ENCODE measurements at places on chromosomes 6 and 20.

DNA sequence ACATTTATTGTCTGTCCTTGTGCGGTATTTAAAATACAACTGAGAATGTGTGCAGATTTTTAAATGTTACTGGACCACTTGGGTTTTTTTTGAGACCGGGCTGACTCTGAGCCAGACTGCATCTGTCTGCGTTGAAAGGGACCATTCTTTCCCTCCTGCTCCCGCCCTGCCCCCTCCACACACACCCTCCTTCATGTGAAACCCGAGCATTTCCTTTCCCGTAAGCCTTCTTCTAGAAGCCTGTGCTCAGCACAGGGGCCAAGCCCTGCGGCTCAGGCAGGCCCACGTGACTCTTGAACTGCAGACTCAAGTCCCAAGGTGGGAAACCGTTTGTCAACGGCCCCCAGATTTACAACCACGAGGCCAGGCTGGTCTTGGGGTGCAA lies 82.7 kb upstream of the FOXC1 start:
- DNase-seq: peak; percentile 43

- DNase-seq: no peak
These were observed 352.5 kb downstream of the MAFB start for GRCh38 chr20:40336533-40336932.

DNA sequence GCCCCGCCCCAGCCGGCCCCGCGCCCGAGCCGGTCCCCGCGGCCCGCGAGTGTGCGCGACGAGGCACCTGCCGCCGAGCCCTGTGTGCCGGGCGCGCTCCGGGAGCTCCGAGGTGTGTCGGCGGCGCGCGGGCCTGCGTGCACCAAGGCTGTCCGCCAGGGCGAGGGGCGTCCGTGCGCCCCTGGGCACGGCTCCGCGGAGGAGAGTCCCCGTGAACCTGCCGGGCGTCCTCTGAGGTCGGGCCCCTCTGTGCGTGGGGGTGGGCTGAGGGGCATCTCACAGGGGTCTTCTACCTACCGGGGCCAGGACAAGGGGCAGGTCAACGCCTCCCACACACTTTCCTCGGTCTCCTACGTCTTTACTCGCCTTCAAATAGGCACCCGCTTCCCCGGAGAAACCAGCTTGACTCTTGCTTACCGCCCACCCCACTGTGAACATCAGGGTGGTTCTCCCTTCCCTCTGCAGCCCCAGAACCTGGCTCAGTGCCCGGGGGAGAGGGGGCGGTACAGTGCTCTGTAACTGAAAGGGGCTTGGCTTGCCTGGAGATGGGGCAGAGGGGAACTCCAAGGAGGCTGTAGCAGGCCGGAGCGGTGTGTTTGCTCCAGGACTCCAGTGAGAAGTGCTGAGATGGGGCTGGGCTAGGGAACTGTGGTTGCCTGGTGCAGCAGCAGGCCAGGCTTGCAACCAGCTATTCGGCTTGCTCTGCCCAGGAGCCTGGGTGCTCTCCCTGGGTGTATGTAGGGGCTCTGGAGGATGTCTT lies at the start of gene SAMD10:
Gene SAMD10, minus strand, starts transcription at position 86 of the 760 bp plus-strand sequence. CDS start 175 bp downstream, outside the sequence.
- peak; percentile 90 for DNase-seq

DNA sequence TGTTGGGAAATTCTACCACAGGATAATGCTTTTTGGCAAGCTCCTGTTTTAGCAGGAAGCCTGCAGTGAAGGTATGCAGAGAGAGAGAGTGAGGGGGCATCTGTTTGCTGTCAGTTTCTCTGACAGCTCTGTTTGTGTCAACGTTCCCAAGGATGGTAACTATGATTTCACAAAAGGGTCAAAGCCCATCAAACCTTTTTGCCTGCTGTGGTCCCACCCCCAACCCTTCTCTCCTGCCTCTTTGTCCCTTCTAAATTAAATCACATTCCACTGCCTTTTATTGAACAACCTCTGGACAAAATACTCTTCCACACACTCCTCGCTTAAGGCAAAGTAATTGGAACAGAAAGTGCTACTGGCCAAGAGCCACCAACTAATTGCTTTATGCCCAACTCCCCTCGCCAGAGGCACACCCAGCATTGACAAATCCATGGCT lies 128.3 kb downstream of the TSHZ2 start:
- no peak for DNase-seq

DNA sequence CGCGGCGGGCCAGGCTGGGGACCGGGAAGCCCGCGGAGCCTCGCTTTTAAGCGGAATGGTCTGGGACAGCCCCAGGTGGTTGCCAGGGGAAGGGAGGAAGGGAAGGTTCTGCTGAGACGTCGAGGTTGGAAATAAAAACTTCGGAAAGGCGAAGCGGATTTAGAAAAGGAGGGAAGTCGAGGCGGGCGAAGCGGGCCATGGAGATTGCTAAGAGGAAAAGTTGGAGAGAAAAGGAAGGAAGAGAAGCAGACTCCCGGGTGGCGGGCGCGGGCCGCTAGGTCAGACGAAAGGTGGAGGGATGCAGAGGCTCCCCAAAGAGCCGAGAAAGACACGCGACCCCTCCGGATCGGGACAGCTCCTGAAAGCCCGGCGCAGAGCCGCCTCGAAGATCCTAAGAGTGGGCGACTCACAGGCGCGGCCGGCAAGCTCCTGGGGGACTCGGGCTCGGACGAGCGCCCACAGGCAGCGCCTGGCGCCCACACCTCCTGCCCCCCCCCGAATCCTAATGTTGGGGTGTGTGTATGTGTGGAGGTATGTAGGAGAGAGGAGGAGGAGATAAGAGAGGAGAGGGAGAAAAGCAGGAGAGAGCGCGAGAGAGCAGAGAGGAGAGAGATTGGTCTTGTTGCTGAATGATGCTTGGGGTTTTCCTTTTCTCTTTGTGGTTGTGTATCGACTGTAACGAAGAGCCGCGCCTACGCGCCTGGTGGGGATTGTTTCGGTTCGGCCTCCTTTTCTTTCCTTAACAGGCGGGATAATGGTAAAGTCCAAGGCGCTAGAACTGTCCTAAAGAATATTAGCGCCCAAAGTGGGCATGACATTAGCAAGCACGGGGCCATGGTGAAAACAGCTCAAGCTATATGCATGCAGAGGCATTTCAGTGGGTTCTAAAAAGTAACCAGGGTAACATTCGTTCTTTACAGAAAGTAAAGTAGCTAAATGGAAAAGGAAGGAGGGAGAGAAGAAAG lies 1.5 kb downstream of the TFAP2B start:
- no peak for DNase-seq

DNA sequence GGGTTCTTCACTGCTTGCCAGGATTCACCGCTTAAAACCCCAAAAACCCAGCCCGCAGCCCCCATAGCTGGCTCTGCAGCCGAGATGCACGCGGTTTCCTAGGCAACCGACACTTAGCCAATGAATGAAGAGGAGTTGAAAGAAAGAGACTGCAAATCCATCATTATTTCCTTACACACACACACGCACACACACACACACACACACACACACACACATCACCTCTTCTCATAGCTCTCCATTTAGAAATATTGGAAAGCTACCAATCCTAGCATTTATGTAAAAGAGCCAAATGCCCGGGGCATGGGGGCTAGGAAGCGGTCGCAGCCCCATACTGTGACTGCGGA lies 3.4 kb upstream of the TUBB2B start:
- no peak for DNase-seq

GRCh38 chr20:10313215-10313614 lies 94.6 kb downstream of the SNAP25 start:
- DNase-seq: no peak

DNA sequence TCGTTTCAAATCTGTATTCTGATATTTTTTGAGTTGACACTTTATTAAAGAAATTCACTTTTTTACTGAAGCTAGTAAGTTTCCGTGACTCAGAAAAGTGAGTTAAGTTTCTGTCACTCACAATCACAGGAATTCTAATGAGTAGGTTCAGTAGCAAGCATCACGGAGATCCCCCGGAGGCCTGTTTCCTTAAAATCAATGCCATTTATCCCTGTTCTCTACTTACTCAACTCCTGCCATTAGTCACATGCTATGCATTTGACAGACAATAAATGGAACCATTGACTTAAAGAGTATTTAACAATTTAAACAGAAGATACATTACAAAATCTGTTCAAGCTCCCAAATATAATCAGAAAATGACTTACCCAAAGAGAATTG lies 9.1 kb downstream of the SLC18B1 start:
- no peak for DNase-seq

- no peak for DNase-seq
These were observed 763.9 kb downstream of the HACE1 start for GRCh38 chr6:104095661-104096416.

DNA sequence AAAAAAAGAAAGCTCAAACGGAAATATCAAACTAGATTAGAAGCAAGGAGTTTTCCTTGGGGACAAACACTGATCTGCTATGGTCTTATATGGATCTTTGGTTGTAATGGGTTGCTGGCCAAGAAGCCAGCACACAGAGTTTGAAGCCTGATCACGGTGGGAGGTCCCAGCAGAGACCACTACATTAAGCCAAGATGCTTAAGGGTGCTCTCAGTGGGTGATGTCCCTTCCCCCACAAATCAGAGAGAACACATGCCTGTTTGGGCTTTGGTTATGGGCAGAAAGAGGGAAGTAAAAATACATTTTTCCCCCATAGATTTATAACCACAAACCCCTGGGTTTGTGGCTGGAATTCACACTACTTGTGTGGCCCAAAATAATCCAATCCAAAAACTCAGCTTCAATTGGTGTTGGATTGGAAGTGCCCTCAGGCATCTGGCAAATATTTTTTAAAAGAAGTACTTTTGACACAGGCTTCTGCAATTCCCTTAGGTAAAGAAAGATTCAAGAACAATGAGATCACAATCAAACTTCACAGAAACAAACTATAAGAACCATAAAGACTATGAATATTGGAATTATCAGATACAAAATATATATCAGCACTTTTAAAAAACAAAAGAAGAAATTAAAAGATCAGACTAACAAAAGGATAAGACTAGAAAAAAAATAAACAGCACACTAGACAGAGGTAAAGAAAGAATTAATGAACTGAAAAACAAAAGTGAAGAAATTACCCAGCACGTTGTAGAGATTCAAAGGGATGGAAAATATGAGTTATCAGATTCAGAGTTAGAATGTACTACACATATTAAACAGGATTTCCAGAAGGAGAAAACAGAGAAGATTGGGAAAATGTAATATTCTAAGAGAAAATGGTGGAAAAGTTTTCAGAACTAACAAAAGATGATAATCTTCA lies 44.7 kb downstream of the ESF1 start:
- DNase-seq: no peak

GRCh38 chr6:4352731-4353130 lies 217.4 kb upstream of the ECI2 start:
- no peak for DNase-seq

GRCh38 chr20:62528983-62529891 lies 53.4 kb upstream of the GATA5 start:
- DNase-seq: no peak

DNA sequence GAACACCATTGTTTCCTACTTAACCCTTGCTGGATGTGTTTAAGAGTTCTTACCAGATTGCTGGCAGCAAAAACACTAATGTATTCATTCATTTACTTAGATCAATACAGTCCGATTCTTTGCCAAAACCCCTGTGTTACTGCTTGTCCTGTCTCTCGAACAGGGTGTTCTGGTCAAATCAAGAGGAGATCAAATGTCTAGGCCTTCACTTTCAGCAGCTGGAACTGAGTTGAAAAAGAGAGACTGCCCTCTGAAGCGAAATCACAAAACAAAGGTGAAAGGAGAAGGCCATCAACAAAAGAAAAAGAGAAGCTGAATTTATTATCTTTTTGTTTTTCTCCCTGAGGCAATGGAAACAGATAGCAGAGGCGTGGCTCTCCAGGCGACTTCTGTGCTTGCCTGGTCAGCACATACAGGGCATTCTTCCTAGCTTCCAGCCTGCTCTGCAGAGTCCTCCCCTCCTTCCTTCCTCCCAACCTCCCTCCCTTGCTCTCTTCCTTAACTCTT lies 44.1 kb upstream of the GCM1 start:
- no peak for DNase-seq

DNA sequence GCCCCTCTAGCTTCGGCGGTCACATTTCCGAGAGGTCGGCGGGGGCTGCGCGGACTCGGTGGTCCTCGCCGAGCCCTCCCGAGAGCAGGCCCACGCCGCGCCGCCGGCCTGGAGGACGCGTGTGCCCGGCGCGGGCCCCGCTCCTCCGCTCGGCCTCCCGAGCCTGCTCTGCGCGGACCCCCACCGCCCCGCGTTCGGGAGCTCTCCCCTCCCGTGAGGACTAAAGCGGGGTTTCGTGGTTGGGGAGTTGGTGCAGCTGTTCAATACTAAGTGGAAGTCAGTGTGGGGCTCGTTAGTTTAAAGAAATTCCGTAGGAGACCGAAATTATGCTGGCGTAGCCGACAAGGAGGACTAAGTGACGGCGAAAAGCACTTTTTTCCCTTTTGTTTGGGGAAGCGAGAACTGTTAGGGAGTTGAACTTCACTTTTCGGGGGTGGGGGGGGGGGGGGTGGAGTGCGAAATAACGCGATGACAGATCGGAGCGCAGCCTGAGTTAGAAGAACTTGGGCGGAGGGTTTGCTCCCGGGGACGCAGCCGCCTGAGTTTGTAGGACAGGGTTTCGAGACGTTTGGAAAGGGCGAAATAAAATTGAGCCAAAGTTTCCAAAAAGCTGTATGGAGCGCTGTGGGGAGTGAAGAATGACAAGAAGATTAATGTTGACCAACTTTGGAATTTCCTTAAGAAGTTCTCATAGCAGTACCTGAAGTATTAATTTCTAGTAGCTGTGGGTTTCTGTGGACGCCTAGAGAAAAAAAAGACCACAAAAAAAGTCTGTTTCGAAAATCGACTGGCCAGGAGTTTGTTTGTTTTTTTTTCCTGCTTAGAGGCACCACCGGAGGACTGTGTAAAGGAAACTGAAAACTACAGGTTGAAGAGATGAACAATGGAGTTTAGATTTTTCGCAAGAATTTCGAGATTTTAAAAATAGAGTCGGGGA lies 1.4 kb downstream of the QKI start:
- peak; percentile 54 for DNase-seq

GRCh38 chr6:136304410-136304809 lies 14.8 kb upstream of the BCLAF1 start:
- DNase-seq: no peak

DNA sequence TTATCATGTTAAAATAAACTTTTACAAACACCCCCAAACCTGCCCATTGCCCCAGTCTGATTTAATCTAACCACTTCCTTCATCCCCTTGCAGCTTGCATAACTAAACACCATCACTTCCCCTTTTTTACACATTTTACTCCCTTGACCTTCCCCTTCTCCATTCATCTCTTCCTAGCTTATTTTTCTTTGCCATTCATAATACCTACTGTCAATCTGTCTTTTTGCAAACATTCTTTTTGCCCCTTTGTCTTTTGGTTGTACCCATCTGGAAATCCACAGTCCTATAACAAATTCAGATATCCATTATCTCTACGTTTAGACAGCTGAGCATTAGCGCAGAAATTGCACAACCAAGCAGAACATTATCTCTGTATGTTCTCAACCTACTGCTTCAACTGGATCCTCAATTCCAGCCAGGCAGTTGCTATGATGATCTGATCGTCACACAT lies 51.2 kb downstream of the C6orf52 start:
- DNase-seq: no peak
